ENCODE measurements at places on chromosomes 7 and 10.

DNA sequence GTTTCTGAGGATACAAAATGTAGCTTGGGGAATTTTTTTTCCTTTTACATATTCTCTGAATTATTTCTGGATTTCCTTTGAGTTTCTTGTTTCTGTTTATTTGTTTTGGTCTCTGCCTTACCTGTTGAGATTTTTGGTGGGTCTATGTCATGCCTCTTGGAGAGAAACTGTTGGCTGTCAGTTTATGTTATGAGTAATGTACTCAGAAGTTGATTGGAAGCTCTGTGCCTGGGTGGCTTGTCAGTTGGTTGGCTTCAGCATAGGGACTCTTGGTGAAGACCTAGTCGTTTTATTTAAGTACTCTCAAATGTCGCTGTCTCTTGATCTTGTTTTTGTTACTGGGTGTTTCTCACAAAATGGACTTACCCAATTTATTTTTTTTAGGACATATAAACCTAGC is 132.4 kb downstream of the CDK14 start:
- no peak for DNase-seq

DNA sequence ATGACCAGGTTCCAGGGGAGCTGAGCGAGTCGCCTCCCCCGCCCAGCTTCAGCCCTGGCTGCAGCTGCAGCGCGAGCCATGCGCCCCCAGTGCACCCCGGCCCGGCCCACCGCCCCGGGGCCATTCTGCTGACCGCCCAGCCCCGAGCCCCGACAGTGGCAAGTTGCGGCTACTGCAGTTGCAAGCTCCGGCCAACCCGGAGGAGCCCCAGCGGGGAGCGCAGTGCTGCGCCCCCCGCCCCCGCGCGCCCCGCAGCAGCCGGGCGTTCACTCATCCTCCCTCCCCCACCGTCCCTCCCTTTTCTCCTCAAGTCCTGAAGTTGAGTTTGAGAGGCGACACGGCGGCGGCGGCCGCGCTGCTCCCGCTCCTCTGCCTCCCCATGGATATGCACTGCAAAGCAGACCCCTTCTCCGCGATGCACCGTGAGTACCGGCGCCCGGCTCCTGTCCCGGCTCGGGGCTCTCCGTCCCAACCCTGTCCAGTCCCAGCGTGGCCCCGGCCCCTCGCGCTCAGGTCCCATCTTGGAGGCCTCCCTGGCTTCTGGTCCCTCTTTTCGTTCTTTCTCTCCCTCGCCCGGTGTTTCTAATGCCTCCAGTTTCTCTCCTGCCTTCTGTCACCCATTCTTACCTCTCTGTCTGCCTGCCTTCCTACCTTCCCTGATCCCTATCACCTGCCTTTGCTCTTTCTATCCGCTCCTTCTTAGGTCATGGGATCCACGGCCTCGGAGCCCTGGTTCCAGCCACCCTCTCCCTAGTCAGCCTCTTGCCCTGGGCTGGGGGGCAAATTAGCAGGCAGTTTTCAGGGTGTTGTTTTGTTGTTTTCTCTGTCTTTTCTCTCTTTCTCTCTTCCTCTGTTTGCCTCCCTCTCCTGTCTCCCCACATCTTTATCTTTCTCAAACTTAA is 751 bp downstream of the PAX2 start:
- no peak for DNase-seq

- DNase-seq, result peak; percentile 70
Measured at GRCh38 chr7:68963552-68963951, 634.7 kb upstream of the AUTS2 start.

DNA sequence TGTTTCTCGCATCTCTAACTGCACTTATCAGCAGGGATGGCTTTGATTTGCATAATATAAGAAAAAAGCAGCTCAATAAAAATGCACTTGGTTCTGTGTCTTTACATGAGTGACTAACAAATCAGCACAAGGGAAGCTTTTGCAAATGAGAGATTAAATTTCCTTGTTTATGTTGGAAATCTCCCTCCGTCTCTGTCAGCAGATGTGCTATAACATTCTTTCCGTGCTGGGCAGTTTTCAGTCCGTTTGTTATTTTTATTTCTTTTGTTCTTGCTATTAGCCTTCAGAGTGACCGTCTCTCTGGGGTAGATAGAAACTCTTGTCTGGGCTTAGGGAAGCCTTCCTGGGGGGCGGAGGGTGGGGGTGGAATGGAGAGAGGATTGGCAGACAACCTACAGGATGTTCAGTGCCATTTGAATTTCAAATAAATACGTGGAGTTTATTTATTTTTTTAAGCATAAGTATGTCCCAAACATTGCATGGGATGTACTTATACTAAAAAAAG is 96.0 kb downstream of the GATA3 start:
- peak; percentile 59 for DNase-seq

DNA sequence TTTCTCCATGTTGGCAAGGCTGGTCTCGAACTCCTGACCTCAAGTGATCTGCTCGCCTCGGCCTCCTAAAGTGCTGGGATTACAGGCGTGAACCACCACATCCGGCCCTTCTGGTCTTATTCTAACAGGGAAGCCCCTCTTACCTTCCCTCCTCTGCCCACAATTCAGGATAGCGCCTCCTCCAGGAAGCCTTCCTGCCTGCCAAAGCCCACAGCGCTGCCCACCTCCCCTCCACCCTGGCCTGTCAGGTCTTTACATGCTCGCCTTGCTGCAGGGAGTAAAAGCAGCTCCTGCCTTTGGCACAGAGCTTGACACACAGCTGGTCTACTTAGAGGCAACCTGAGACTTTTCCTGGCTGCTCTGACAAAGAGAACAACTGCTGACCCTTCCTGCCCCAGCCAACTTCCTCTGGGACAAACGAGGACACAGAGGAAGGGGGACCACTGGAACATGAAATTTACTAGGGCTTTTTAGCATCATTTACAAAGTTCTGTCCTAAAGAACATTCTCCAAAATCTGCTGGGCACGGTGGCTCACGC is 13.2 kb downstream of the MLXIPL start:
- DNase-seq, result no peak

DNA sequence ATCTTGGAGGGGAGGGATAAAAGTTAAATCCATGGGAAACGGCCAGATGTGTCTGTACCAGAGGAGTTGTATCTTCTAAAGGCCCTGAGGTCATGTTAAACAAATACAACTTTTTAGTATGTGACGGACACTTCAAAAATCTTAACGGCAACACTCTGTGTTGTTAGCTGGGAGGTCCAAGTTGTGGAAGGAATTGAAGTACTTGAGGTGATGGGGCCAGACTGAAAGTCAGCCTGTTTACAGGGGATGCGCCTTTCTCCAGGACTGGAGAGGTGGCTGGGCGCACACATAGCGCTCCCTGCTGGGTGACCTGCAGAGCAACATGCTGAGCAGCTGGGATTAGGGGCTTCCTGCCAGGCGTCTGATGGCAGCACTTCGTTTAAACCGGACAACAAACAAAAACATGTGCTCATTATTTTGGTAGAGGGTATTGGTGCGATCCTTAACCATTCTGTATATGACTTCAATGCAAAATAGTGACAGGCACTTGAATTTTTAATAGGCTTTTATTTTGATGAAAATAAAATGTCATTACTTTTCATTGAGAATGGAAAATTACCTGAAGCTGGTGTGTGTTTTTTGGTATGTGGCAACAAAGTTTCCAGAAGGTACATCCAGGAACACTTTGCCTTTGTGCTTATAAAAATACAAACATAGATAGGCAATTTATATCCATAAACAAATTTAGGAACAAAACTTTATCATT is 198.2 kb downstream of the MLLT10 start:
- DNase-seq, result peak; percentile 68

GRCh38 chr7:151512353-151512752 is 7.3 kb downstream of the RHEB start:
- DNase-seq, result no peak

GRCh38 chr10:119680050-119680449 is 28.9 kb downstream of the BAG3 start:
- DNase-seq, result peak; percentile 96

All from RPMI7951 (cell line).